A673 (cell line): ENCODE measurements at places on chromosomes 2 and 18. TPM values are rescaled to one million over a fixed set of nuclear protein-coding genes. Genes with fewer than 3 reads are reported as not detected.
A peak's percentile ranks its signal among the peaks of the same experiment; 100 is the strongest.

- peaks cover 9% of the 10 kb centered on the region for H3K27me3 ChIP-seq
- no peak overlapping the region for H3K27ac ChIP-seq
- DNase-seq, result no peak
- H3K4me1 ChIP-seq, result no peaks in the 10 kb centered on the region
- H3K4me3 ChIP-seq, result no peak overlapping the region
- H3K36me3 ChIP-seq, result no peaks in the 10 kb centered on the region
Measured at GRCh38 chr2:154428022-154428421, 270.5 kb upstream of the KCNJ3 start.

Gene IGFBP5
- total RNA-seq, result 5.4 and 7.1 TPM in 2 replicates

DNA sequence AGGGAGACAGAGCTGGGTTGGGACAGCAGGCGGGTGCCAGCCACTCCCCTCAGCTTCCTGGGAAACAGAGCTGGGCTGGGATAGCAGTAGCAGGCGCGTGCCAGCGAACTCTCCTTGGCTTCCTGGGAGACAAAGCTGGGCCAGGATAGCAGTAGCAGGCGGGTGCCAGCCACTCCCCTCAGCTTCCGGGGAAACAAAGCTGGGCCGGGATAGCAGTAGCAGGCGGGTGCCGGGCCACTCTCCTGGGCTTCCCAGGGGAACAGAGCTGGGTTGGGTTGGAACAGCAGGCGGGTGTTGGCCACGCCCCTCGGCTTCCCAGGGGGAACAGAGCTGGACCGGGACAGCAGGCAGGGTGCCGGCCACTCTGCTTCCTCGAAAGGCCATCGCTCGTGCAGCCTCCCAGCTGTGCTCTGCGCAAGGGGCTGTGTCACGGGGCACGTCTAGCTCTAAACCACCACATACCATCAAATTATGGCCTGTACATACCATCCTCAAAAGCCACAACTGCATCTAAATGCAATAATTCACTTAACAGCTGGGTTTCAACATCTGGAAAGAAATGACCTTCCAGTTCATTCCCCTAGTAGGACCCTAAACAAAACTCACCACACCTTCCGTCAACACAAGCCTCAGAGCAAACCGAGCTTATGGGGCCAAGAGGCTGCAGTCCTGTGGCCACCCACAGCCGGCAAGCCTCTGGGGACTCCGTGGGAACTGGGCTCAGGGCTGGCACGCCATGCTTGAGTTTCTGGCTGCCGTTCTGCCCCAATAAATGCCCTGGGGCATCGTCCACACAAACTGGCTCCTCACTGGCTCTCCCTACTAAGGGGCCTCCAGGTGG, 228.3 kb downstream of the TWIST2 start:
- no peaks in the 10 kb centered on the region for H3K4me1 ChIP-seq
- no peak for DNase-seq
- H3K27ac ChIP-seq, result no peak overlapping the region
- H3K4me3 ChIP-seq, result no peak overlapping the region
- no peaks in the 10 kb centered on the region for H3K27me3 ChIP-seq
- H3K36me3 ChIP-seq, result no peaks in the 10 kb centered on the region

GRCh38 chr2:10867692-10868420, 43.9 kb upstream of the KCNF1 start:
- H3K4me3 ChIP-seq, result no peak overlapping the region
- H3K27me3 ChIP-seq, result no peaks in the 10 kb centered on the region
- no peaks in the 10 kb centered on the region for H3K4me1 ChIP-seq
- H3K36me3 ChIP-seq, result no peaks in the 10 kb centered on the region

Gene ANKRD30BL
- 0.97 and 2.2 TPM in 2 replicates for total RNA-seq

- DNase-seq, result peak; percentile 60
- no peaks in the 10 kb centered on the region for H3K4me1 ChIP-seq
- no peaks in the 10 kb centered on the region for H3K27me3 ChIP-seq
- H3K36me3 ChIP-seq, result no peaks in the 10 kb centered on the region
- H3K4me3 ChIP-seq, result no peak overlapping the region
Measured at GRCh38 chr2:225025917-225026571, 16.2 kb downstream of the DOCK10 start.
